ENCODE measurements at places on chromosomes 7 and 10.
A peak's percentile ranks its signal among the peaks of the same experiment; 100 is the strongest.

- DNase-seq = no peak
These were observed 122.9 kb upstream of the KCTD7 start for GRCh38 chr7:66505531-66506451.

DNA sequence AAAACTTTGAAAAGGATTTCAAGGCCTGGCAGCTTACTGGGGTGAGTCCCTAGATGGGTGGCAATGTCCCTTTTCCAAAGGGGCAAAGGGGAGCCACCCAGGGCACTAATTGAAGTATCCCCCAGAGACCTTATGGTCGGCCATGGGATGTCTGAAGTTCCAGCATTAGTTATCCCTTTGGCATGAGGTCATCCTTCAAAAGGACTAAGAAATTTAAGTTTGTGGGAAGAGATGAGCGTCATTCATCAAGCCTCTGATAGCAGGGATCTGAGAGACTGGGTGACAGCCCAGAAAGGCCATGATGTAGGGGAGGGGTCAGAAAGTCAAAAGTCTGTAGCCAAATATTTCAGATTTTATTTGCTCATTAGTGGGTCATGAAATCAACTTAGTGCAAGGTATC lies 195.3 kb downstream of the ZNF438 start:
- DNase-seq = no peak

- no peak for DNase-seq
These were observed 234.1 kb downstream of the PTEN start for GRCh38 chr10:88097536-88097935.

- DNase-seq = peak; percentile 77
These were observed 70.4 kb downstream of the SLC35B4 start for GRCh38 chr7:134246347-134246746.

DNA sequence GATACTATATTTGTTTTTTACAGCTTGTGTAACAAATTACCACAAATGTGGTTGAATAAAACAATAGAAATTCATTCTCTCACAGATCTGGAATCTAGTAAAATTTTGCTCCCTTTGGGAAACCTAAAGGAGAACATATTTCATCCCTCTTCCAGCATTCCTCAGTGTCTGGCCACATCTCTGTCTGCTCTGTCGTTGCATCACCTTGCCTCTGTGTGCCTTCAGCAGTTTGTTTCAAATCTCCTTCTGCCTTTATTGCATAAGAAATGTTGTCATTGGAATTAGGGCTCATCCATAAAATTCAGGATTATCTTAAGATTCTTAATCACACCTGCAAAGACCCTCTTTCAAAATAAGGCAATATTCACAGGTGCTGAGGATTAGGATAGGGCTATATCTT lies 14.5 kb downstream of the OR2A14 start:
- no peak for DNase-seq

- no peak for DNase-seq
These were observed 86.2 kb downstream of the APBB1IP start for GRCh38 chr10:26524161-26524896.

DNA sequence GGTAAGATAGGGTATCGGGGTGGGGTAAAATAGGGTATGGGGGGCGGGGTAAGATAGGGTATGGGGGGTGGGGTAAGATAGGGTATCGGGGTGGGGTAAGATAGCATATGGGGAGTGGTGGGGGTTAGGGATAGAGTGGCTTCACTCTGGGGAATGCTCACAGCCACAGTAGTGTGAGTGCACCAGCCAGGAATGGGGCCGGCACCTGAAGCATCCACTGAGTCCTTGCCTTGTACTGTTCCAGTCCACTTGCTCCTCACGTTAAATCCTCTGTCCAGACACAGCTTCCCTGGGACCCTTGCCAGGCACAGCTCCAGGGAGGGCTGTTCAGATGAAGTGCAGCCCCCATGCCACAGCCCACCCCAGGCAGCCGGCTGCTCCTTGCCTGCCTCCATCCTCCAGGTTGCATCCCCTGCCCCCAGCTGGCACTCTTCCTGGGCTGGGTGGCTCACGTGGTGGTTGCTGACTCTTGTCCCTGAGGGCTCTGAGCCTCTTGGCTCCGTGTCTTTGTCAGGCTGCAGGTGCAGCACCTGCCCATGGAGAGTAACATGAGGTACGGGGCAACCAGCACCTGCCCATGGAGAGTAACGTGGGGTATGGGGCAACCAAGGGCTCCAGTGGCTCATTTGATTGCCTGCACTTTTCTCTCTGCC lies 268.4 kb downstream of the TCERG1L start:
- DNase-seq = no peak

DNA sequence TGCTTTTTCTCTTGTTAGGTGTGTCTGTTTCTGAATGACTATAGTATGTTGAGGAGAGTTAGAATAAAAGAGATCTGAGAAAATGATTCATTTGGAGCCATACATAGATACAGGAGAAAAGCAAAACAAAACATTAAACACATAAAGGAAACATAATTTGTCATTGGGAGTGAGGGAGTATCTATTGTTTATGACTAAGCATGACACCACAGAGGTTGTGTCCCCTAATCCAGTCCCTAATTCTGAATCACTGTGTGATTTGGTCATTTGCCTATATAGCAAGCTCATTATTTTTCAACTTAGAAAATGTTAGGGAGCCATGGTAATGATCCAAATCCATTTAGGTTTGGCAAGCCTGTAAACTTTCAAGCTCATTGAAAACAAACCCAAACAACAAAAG lies 132.3 kb upstream of the BMPER start:
- no peak for DNase-seq

DNA sequence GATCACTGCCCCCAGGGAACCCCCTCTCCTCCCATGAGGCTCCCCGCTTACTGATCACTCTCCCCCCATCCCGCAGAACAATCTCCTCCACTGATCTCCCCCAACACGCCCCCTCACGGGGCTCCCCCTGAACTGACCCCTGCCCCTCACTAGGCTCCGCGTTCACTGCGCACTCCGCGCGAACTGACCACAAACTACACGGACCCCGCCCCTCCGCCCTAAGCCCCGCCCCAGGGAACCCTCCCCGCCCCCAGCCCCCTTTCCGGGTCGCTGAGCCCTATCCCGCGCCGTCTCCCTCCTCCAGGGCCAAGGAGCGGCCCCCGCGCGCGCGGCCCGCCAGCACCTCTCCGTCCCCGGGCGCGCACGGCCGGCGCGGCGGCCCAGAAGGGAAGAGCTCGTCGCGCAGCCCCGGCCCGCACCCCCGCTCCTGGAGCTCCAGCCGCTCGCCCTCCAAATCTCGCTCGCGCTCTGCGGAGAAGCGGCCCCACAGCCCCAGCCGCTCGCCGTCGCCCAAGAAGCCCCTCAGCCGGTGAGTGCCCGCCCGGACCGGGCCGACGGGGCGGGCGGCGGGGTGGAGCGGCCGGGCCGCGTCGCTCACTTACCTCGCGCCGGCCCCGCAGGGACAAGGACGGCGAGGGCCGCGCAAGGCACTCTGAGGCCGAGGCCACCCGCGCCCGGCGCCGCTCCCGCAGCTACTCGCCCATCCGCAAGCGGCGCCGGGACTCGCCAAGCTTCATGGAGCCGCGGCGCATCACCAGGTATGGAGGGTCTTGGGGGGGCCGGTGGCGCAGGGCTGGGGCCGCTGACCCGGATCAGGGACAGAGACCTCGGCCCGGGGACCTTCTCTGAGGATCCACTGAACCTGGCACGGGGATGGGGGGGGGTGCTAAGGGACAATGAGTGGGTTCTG lies 19.9 kb upstream of the HSPB1 start:
- DNase-seq = no peak

DNA sequence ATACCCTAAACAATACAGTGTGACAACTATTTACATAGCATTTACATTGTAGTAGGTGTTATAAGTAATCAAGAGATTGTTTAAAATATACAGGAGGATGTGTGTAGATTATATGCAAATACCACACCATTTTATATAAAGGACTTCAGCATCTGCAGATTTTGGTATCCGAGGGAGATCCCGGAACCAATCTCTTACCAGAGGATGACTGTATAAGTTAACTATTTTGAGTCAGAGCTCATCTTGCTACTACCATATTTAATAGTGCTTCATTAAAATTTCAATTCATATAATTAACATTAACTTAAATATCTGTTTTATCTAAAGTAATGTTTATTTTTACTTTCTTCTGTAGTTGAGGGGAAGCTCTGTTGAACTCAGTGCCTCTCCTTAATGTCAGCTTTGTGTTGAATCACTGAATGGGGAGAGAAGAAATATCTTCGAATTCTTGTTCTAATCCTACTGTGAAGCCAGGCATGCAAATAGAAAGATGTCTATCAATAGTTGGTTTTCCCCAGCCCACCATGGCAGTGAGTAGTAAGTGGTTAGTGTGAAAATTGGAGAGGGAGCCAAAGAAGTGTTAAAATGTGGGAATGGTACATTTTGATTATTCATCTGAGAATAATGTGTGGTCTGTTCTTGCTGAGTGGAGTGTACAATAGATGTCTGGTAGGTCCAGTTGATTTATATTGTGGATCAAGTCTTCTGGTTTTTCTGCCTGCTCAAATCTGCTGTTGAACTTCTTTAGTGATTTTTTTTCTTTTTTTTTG lies 90.1 kb upstream of the CYP26C1 start:
- no peak for DNase-seq

DNA sequence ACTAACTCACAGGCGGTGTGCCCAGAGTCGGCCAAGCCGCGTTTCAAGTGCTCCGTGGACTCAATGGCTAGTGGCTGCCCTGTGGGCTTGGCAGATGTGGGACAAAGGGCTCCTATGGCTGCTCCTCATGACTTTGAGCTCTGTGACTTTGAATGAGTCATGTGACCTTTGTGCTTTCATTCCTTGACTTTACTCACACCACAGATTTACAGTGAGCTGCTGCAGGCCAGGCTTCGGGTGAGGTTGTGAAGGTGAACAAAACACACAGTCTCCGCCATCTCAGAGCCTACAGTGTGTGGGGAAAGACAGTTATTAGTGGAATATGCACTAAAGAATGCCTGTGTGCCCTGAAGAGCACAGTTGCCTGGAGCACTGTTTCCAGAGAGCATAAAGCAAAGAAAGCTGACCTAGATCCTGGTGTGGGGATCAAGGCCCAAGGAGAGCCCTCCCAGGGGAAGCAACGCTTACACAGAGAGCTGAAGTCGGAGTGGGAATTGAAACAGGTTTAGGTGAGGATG lies 29.7 kb upstream of the PLEKHA1 start:
- no peak for DNase-seq

GRCh38 chr10:118251791-118252190 lies 90.3 kb downstream of the FAM204A start:
- no peak for DNase-seq

DNA sequence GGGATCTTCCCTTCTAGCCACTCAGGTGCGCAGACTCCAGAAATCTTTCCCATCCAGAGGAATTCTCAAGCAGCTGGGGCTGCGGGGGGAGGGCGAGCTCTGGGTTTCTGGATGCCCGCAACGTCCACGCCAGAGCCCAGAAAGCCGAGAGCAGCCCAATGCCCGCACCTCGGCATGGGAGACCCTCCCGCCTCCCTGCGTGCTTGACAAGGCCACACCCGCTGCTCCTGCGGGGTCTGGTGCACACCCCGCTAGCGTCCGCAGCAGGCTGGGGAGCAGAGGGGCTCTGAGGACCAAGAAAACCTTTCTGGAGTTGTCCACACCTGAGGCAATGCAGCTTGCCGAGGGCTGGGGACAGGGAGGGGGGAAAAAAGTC lies 66.2 kb downstream of the SLC29A4 start:
- DNase-seq = no peak

DNA sequence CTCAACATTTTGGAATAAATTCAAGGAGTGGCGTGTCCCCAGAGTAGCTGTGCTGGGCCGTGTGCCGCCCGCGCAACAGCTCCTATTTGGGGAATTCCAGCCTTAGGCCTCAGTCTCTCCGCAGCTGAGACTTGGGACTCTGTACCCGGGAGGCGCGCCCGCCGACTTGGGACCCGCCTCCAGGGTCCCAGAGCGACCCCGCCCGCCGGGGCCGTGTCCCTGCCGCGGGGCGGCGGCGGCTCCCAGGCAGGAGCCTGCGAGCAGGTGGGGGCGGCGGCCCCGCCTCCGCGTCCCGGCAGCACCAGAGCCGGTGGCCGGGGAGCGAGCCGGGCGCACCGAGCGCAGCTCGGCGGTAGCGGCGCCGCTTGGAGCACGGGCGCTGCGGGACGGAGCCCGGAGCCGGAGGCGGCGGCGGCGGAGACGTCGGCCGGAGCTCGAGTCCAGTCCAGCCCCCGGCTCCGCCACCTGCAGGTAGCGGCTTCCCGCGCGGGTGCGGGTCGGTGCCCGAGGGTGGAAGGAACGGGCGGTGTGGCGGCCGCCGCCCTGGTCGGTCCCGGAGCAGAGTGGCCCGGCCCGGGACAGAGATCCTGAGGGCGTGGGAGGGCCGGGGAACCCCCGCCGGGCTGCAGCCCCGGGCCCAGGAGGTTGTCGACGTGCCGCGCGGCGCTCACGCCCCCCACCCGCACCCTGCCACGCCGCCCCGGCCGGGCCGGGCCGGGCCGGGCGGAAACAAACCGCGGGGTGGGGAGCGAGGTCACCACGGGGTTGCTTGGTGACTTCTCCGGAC lies at the start of gene WIPF3:
WIPF3 (plus strand) TSS at position 301 of the 787 bp plus-strand sequence. CDS start 28,217 bp downstream, outside the sequence.
- DNase-seq = peak; percentile 33

DNA sequence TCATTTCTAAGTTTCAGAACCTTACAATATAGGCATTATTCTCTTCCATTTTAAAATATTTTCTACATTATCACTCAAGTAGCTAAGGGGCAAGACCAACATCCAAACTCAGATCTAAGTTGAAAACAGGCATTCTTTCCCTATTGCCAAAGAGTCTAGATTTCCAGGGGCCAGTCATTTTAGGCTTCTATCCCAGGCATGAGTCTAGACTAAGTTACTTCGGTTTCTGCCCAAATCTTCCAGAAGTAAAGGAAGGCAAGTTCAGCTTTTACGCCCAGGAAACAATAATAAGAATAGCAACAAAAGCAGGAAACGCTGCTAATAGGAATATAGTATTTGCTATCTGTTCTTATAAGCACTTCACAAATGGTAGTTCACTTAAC lies 189.9 kb downstream of the DGKI start:
- DNase-seq = no peak

Data from MM.1S (cell line).